ENCODE measurements at places on chromosomes 1 and 21.

DNA sequence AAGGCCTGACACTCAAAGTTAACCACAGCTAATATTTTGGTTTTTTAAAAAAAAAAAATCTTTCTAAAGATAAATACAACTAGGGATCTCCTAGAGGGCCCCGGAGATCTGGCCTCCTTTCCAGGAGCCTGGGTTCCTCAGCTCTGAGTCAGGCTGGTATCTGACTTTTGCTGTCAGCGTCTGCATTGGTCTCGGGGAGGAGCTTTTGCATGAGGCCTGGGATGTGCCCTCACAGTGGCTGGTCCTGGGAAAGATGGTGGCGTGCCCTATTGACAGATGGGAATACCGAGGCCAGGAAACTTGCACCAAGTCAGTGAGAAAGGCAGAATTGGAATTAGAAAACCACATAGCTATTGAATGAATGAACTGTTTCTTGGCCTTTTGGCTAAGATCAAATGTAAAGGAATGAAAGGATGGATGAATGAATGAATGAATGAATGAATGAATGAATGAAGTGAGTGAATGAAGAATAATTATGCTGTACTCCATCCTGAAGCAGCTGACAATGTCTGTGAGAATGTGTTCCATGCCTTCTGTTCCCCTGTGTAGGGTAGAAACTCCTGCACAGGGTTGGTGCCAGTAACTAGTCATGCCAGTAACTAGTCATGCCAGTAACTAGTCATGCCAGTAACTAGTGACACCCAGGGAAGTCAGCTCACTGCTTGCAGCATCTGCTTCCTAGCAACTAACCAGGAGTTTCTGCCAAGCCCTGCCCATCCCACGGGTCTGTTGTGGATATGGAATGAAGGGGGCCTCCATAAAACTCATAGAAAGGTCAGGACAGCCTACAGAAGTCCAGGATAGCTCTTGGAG is 242.5 kb upstream of the VAMP3 start:
- no peak for DNase-seq

DNA sequence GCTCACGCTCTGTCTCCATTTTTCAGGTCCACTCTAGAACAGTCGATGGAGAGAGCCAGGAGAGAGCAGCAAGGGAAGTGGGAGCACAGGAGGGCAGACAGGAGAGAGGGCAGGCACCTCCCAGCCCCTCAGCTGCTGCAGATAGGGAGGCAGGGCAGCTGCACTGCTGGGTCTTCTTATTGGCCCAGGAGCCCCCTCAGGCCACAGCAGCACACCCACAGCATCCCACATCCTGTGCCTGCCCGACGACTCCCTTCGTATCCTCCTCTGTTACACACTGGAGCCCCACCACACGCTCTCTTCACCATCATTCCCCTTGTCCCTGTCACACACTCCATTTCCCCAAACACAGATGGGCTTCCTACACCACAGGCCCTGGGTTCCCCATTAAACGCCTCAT is 13.7 kb upstream of the ARTN start:
- no peak for DNase-seq

GRCh38 chr1:117146575-117147340 is 25.2 kb upstream of the TRIM45 start:
- no peak for DNase-seq

- DNase-seq = no peak
These were observed 10.2 kb downstream of the TNFRSF14 start for GRCh38 chr1:2566101-2567045.

DNA sequence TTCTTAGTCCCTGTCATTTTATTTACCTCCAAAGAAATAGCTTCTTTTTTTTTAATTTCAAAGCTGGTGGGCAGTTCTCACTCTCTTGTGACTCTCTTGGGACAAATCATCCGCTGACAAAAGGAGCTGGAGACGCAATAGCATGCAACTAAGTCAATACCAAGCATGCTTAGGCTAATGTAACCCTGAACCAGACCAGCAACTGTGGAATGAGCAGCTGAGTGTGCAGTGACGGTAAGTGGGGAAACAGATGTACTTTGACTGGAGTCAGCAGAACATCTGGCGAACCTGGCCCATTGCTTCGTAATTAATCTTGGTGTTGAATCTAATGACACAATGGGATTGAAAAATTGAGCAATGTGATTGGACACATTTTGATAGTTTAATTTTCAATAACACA is 280.7 kb upstream of the PLXNA2 start:
- DNase-seq = no peak

GRCh38 chr1:28449904-28450303 is 55.9 kb upstream of the RCC1 start:
- no peak for DNase-seq

DNA sequence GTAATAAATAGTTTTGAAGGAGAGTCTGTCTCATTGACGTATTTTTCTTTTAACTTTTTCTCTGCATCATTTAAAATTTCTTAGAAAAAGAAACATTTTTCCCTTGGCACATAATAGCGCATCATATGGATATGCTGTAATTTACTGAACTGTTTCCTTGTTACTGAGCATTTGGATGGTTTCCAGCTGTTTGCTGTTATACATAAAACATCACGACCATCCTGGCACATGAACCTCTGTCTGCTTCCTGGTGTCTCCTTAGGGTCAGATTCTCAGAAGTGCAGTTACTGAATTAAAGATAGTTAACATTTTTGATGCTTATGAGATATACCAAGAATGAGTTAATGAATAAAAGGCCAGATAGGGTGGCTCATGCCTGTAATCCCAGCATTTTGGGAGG is 67.2 kb downstream of the BACE2 start:
- no peak for DNase-seq

GRCh38 chr21:41477641-41478318 is 30.2 kb downstream of the TMPRSS2 start:
- no peak for DNase-seq

DNA sequence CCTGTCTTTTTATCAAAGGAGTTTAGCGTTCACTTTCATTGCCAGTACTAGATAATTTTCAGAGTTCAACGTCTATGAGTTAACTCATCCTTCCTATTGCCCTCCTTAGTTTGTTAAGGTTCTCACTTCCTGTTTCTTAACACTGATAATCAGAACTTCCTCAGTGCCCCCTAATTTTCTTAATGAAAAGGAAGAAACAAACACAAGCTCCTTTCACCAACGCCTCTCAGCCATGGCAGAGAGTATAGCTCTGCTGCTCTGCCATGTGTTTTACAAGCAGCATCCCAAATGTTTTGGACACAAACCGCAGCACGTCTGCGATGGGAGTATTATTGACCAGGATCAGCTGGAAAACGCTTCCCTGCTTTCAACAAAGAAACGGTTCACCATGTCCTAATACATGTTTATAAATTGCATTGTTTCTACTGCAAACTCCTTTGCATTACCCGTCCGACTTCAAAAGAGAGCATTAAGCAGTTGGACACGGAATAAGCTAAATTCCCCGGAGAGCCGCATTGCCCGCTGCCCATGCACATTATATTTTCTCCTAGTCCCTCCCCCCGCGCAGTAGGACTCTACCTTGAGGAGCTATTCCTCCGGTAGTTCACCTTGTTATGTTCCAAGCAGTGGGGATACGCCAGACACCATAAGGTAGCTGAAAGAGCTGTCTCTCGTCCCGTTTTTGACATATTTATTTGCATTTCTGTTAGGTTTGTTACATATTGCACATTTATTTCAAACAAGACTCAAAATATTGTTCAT is 561 bp downstream of the OLFM3 start:
- DNase-seq = no peak

DNA sequence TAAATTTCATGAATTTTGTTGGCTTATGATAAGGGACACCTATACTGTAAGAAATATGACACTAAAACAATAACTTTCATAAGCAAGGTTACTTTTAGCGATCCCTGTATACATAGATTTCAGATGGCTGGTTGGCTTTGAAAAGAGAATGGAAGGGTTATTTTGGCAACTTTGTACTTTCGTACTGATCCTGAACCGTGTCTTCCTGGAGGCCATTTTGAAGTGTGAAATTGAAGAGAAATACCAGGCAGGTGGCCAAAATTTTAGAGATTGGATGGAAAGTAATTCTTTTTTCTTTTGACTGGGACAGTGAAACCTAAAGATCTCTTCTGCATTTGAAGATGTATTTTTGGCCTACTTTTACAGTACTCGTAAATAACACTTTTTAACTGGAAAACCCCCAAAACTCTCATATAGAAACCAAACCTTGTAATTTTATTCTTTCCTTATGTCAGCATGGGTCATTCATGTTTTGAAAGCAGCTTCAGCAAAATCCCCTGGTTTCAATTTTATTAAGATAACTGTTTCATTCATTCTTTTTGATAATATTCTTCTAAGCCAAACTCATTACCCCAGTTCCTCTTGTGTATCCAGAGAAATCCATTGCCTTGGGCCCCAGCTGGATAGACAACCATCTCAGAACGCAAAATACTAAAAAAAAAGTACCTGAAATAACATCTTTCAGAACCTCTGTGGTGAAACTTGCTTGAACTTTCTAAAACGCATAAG is 38.4 kb upstream of the ZNF281 start:
- DNase-seq = no peak

- DNase-seq = no peak
These were observed 6.4 kb downstream of the UTP11 start for GRCh38 chr1:38018864-38019343.

- no peak for DNase-seq
These were observed 47.2 kb downstream of the HSD3B1 start for GRCh38 chr1:119554183-119554582.

DNA sequence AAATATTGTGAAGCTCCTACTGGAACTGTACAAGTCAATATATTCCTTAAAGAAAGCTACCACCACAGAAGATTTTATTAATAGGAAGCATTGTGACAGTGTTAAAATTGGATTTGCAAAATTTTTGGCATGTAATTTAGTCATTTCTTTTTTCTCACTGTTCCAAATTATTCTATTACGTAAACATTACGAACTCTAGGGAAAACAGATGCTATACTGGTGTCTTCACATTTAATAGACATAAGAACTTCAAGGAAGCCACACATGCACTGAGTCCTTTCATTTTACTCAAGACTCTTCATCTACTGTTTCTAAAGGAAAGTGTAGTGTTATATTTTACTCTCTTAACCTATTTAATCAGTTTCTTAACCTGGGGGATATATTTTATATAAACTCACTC is 135.4 kb downstream of the HMCN1 start:
- no peak for DNase-seq

DNA sequence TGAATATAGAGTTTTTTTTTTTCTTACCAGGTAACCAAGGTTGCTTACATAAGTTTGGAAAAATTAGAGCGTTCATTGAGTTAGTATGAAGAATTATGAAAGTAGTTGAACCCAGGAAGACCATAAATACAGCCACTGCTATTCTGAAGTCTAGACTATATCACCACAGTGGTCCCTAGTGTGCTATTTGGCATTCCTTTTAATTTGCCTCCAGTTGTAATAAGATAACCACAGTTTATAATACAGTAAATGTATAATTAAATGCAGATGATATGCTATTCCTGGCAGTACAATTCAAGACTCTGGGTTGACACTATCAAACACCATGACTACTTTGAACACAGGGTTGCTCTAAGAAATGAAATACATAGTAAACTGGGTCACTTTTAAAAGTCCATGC is 270.5 kb downstream of the BRINP2 start:
- no peak for DNase-seq

GRCh38 chr1:182599339-182599738 is 4.8 kb downstream of the RGS16 start:
- DNase-seq = no peak

DNA sequence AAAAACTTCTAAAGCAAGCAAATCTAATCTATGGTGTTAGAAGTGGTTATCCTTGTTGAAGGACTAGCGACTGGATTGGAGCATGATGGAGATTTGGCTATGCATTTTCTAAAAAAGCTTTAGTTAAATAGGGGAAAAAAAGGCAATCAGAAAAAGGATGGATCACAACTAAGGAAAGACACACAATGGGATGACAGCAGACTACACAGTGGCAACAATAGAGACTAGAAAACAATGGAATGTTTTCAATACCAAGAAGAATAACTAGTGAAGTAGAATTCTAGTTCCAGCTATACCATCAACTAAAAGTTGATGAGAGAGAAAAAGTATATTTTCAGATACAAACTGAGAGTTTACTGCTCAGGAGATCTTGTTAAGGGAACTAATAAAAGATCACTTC is 605.8 kb downstream of the PTPRU start:
- DNase-seq = no peak

- no peak for DNase-seq
These were observed 29.6 kb downstream of the VANGL2 start for GRCh38 chr1:160429702-160430535.

GRCh38 chr1:248810000-248810726 is 15.6 kb downstream of the SH3BP5L start:
- no peak for DNase-seq

GRCh38 chr1:180053594-180054567 is 99.3 kb downstream of the CEP350 start:
- no peak for DNase-seq

- DNase-seq = no peak
These were observed 45.4 kb downstream of the C1orf185 start for GRCh38 chr1:51147394-51147793.

- DNase-seq = no peak
These were observed 181.0 kb downstream of the PTPRU start for GRCh38 chr1:29417147-29417858.

GRCh38 chr1:240004086-240004749 is 87.5 kb upstream of the FMN2 start:
- DNase-seq = no peak

- DNase-seq = no peak
These were observed 757 bp downstream of the ACADM start for GRCh38 chr1:75725266-75725665.

- no peak for DNase-seq
These were observed 11.2 kb downstream of the MYOC start for GRCh38 chr1:171641076-171641864.

DNA sequence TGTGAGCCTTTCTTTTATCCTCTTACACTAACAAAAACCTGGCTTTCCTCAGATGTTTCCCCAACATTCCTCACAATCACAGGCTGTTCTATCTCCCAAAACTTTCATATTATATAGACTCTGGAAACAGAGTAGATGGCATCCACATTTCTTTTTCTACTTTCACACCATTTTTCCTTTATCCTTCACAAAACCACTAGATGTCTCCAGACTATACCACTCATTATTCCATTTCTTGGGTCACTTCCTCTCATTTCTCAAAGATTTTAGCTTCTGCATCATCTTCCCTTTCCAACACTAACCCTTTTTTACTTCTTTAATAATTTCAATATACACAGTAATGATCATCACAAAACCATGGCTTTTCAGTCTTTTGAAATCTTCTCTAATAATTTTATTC is 286.0 kb upstream of the DEPDC1 start:
- DNase-seq = no peak

DNA sequence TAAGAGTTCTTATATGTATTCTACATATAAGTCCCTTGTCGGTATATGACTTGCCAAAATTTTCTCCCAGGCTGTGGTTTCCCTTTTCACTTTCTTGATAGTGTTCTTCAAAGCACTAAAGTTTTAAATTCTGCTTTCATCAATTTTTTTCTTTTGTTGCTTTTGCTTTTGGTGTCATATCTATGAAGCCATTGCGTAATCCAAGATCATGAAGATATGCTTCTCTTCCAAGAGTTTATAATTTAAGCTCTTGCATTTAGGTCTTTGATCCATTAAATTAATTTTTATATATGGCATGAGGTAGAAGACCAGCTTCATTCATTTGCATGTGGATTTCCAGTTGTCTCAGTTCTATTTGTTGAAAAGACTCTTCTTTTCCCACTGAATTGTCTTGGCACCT is 22.2 kb downstream of the DESI2 start:
- no peak for DNase-seq

All from activated effector memory CD4-positive, alpha-beta T cell treated with Interleukin-2 at 50 U/mL for 16 hours (primary cell).